ENCODE measurements at places on chromosomes 12 and 14.
A peak's percentile ranks its signal among the peaks of the same experiment; 100 is the strongest.

- H3K4me3 ChIP-seq = no peak overlapping the region
- H3K4me1 ChIP-seq = peaks cover 16% of the 10 kb centered on the region
- DNase-seq = no peak
- no peaks in the 10 kb centered on the region for H3K36me3 ChIP-seq
- peak overlapping the region; percentile 84 for H3K27ac ChIP-seq
These were observed 6.7 kb upstream of the MRPS35 start for GRCh38 chr12:27703720-27704452.

- H3K4me1 ChIP-seq = peaks cover 31% of the 10 kb centered on the region
- H3K4me3 ChIP-seq = peak overlapping the region; percentile 75
- peak overlapping the region; percentile 54 for H3K27ac ChIP-seq
- DNase-seq = peak; percentile 95
These were observed 644 bp upstream of the SRGAP1 start for GRCh38 chr12:63843721-63844390.

DNA sequence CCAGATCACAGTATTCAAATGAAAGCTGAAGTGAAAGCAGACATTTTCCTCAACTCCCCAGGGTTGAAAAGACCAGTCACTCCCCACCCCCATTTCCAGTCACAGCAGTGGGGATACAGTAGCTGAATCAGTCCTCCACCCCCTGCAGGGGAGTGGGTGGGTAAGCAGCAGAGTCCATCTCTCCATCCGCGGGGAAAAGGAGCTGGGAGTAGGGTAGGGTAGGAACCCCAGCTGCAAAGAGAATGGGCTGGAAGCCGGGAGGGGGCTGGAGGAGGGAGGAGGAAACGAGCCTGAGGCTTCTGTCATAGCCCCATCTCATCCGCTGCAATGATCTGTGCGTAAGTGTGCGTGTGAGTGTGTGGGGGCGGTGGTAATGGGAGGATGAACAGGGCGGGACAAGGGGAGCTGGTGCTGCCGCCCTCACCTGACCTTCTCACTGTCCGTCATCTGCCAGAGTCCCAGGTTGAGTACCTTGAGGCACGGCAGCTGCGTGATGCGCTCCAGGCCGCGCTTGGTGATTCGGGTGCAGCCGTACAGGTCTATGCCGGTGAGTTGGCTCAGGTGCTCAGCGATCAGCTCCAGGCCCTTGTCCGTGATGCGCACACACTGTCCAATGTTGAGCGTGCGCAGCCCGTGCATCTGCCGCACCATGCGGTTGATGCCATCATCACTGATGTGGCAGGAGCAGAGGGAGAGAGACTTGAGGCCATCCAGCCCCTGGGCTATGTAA lies 1.8 kb downstream of the FBXL14 start:
- peak overlapping the region; percentile 93 for H3K27ac ChIP-seq
- DNase-seq = no peak
- H3K4me3 ChIP-seq = peak overlapping the region; percentile 78
- no peaks in the 10 kb centered on the region for H3K27me3 ChIP-seq
- H3K4me1 ChIP-seq = peaks cover 79% of the 10 kb centered on the region

DNA sequence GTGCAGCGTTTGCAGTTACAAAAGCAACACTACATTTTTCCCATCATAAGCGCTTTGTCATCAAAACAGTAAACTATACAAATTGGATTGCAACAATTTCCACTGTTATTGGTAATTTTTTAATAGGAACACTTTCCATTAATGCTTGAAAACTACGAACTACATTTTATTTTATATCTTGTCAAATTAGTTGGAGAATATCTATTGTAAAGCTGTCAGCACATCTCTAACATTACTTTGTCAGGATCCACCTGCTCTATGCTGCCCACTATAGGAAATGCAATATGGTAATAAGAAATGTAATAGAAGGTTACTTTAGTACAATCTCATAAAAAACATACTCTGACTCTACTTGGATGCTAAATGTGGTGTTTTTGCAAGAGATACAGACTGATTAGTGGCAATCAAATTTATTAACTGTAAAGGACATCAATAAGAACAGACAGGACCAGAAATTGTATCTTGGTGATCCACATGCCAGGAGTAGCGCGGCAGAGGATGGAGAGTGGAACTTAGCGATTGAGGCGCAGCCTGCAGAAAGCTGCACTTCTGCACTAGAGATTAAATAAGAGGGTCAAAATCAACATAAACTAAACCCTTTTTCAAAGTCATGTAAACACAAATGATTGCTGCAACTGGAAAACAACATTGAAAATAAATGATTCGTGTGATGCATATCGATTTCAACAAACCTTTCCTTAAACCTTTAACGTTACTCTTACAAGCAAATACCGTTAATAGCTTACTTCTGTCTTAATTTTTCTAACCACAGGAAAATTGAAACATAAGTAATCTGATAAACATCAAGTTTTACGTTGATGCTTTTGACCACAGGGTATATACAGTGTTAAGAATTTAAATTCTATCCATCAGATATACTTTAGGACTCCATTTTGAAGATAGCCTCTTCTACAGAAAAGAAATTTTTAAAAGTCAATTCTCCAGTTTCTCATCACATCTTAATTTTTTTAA lies 3.6 kb upstream of the ARID2 start:
- DNase-seq = no peak
- peak overlapping the region; percentile 99 for H3K27ac ChIP-seq
- H3K27me3 ChIP-seq = no peaks in the 10 kb centered on the region
- H3K36me3 ChIP-seq = no peaks in the 10 kb centered on the region

DNA sequence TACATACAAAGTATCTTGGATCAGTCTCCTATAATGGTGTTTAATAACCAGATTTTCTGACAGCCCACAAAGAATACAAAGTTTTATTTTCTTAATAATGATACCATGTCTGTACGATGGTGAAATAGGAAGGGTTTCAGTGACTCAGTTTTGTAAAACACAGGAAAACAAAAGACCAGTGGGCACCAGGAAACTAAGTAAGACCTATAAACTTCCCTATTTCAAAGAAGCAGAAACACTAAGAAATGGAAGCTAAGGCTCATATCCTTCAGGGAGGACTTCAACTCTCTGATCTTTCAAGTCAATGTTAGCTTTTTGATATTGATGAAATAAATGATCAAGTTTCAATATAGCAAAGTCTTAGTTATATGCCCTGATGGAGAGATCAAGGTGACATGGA lies 196.0 kb downstream of the DUSP6 start:
- H3K4me1 ChIP-seq = peaks cover 7% of the 10 kb centered on the region
- DNase-seq = no peak
- no peak overlapping the region for H3K27ac ChIP-seq
- no peak overlapping the region for H3K4me3 ChIP-seq
- H3K27me3 ChIP-seq = no peaks in the 10 kb centered on the region

DNA sequence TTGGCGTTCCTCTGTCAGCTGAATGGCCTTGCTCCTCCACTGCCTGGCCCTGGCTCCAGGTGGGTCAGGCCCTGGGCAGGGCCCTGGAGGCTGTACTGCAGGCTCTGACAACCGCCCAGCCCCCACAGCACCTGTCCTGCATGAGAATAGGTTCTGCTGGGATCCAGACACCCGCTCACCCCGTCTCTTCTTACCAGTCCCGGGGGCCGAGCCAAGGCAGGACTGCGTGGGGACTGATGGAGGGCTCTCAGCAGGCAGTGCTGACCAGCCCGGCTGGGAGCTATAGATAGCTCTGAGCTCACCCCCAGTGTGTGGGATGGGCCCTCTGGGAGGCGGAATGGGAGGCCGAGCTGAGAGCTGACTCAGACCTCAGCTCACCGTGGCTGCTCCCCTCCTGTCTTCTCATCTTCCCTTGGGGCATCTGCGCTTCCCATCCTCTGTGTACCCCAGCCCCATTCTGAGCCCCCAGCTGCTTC lies 39.6 kb downstream of the TEAD4 start:
- H3K36me3 ChIP-seq = peaks cover 3% of the 10 kb centered on the region
- DNase-seq = no peak

DNA sequence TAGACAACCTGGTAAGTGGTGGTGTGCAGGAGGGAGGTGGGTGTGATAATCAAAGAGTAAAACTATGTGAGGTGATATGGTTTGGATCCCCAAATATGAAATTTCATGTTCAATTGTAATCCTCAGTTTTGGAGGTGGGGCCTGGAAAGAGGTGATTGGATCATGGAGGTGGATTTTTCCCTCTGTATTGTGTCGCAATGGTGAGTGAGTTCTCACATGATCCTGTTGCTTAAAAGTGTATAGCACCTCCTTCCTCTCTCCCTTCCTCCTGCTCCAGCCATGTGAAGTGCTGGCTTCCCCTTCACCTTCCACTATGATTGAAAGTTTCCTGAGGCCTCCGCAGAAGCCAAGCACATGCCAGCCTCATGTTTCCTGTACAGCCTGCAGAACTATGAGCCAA lies 270.2 kb upstream of the FOXG1 start:
- no peak for DNase-seq
- H3K4me3 ChIP-seq = no peak overlapping the region
- no peaks in the 10 kb centered on the region for H3K36me3 ChIP-seq
- H3K4me1 ChIP-seq = no peaks in the 10 kb centered on the region
- H3K27me3 ChIP-seq = peaks cover 4% of the 10 kb centered on the region
- no peak overlapping the region for H3K27ac ChIP-seq

DNA sequence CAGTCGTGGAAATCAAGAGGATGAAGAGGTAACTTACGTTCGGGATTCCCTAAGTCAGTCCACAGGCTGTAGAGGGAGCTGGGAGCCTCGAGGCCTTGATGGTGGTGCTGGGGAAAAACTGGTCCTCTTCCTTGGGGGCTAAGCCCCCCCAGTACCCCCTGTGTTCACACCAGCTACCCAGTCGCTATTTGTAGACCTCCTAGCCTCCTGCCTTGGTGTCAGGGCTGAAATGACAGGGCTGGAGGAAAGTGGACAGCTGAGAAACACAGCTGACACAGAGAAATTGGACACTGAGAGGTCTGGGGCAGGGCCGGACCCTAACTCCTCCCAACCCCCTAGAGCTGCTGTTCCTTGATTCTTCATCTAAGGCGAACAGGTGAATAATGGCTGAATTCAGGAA lies at the start of gene STAC3:
STAC3 (minus strand) TSS at position 232 of the 400 bp plus-strand sequence. CDS start 1,551 bp downstream, outside the sequence.
- H3K27ac ChIP-seq = no peak within 1 kb of the TSS
- H3K27me3 ChIP-seq = no peaks in the 10 kb centered on the region
- H3K36me3 ChIP-seq = peaks cover 18% of the 10 kb centered on the region
- peaks cover 25% of the 10 kb centered on the region for H3K4me1 ChIP-seq
- peak; percentile 34 for DNase-seq

DNA sequence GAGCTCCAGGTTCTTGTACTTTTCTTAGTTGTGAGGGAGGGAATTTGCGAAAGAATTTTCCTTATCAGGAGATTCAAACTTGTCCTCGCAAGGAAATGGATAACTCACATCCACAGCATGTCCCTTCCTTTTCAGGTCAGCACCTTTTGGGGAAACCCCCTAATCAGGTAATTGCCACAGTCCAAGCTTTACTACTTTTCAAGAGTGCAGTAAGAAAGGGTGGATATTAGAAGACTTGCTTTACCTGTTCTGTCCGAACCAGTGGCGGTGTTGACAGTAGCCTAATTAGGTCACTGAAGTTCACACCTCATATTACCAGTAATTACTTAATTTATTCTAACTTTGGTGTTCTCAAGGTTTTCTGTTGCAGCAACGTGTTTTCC lies 6.7 kb upstream of the C12orf50 start:
- peaks cover 2% of the 10 kb centered on the region for H3K36me3 ChIP-seq
- no peaks in the 10 kb centered on the region for H3K27me3 ChIP-seq
- H3K27ac ChIP-seq = peak overlapping the region; percentile 50
- H3K4me1 ChIP-seq = peaks cover 46% of the 10 kb centered on the region

GRCh38 chr12:4478933-4479332 lies 33.3 kb upstream of the FGF6 start:
- H3K4me1 ChIP-seq = no peaks in the 10 kb centered on the region
- no peak for DNase-seq
- H3K4me3 ChIP-seq = no peak overlapping the region
- peaks cover 4% of the 10 kb centered on the region for H3K36me3 ChIP-seq

Data from chondrocyte (in vitro differentiated cells).